ENCODE measurements at places on chromosomes 7 and 10.

DNA sequence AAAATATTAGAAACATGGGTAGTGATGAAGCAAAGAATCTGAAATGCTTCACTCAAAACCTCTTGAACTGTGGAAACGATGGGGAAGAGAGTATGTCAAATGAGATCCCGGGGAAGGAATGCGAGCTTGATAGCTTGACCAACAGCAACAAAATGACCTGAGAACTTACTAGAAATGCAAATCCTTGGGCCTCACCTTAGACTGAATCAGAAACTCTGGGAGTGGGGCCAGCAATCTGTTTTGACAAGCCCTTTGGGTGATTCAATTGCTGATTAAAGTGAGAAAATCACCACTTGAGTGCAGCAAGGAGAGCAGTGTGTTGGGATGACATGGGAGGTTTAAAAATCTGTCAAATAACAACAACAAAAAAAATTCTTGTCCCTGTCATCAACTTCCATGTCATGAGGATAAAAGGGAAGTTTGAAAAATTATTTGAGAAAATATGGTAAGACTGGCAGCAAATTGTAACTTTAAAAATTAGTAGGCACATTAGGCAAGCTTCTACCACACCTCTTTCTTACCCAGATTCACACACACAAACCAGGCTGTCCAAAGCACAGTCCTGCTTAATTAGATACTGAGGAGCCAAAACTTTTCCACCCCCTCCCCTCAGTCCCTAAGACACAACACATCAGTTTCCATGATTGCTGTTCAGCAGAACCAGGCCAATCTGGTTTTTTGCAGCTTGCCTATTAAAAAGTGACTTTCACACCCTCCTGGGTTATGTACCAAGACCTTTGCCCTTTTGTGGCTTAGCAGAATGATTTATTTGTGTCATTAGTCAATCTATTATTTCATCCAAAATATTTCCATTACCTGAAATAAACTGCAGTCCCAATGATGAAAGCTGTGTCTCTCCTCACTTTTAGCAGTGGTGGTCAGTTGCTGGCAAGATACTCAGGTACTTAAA lies 15.6 kb downstream of the CALCR start:
- no peak for DNase-seq

DNA sequence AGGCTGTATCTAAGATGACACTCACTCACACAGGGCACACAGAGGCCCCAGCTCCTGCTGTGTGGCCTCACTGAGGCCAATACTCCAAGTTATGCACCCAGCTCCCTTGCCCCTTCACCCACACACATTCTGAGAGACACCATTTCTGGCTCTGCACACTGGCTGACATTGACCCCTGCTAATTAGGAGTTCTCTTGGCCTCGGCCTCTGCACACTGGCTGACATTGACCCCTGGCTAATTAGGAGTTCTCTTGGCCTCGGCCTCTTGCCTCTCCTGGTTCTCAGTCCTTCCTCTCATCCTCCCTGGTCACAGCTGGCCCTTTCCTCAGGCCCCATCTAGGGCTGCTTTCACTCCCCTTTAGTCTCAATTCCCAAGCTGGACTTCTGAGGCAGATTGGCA lies 97.3 kb downstream of the GRID1 start:
- DNase-seq, result no peak

DNA sequence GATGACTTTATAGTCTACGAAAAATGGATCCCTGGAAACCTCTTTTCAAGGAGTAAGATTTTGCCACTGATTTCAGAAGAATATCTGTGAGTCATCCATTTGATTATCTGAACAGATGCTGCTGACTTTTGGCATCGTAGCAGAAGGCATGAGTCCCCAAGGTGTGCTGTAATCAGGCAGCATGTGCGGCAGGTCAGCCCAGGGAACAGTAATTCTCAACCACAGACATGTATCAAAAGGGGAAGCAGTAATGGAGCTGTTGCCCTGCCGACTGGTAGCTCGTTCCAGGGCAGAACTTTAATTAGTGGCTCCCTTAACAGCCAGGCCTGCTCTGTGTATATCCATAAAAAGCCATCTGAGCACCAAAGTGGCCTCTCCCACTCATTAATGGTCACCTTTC lies 5.7 kb upstream of the VWC2 start:
- no peak for DNase-seq

DNA sequence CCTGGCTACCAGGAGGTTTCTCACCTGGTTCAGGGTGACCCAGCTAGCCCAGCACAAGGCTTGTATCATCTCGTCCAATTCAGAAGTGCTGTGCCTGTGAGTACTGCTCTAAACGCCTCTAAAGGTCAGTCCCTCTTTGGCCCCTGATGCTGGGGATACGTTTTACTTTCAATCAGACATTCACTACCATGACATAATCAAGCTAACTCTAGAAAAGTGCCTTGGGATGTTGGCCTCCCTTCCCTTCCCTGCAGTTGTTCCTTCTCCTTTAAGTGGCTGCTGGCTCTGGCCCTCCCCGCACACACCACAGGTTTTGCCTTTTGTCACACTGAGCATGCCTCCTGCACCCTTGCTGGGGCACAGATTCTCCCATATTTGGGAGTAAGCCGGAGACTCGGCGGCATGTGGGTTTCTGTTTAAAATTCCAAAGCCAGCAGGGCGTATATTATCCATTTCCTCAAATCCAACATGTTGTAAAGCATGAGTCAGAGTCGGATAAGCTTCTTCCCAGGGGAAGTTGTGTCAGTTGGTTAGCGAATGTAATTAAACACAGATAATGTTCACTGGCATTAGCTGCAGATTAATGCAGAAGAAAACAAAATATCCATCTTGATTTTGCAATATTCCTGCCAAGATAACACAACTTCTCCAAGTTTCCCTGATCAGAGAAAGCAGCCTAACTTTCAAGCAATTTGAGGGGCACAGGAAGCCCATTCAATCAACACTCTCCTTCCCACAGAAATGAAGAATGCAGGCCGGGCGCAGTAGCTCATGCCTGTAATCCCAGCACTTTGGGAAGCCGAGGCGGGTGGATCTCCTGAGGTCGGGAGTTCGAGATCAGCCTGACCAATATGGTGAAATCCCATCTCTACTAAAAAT lies 31.8 kb upstream of the VCL start:
- no peak for DNase-seq

DNA sequence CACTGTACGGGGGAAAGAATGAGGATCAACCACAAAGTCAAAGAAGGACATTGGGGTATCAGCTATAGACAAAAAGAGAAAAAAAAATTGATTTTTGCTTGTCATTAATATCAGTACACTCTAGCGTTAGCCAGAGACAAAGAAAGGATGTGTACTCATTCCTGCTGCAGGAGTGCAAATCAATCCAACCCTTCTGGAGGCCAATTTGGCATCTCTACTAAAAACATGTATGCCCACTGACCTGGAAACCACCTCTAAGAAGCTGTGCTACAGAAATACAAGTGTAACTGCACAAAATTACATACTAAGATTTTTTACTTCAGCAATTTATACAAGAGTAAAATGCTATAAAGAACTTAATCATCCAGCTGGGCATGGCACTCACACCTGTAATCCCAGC lies 13.6 kb downstream of the NSMCE4A start:
- no peak for DNase-seq

GRCh38 chr10:70715853-70716795 lies 43.8 kb downstream of the ADAMTS14 start:
- DNase-seq, result no peak

DNA sequence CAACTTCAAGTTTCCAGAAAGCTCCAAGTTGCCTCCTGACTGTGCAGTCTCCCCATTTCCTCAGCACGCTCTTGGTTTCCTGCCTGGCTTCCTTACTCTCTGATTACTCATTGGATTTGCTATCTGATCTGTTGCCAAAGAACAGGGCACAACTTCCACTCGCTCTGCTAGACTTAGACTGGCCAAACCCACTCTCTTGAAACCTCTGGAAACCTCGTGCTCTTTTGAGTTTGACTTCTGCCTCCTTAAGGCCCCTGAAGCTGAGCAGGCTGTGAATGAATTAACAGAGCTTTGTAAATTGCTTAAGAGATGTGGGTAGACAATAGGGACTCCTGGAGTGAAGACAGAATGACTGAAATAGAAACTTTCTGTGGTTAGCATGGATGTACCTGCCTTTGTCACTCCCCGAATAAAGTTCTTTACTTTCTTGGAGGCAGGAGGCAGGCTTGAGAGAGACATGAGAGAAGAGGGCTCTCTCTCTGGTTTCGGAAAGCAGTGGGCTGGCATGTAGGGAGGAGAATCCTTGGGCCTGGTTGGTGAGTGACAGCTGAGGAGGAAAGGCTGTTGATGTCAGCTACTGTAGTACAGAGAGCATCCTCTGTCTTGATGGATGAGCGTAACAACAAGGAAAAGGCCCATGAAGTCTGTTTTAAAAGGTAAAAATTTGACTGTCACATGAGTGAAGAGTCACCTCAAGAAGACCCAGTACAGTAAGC lies 70.8 kb downstream of the CHN2 start:
- DNase-seq, result no peak

GRCh38 chr10:79202188-79203013 lies 133.6 kb downstream of the ZMIZ1 start:
- DNase-seq, result peak; percentile 38

GRCh38 chr10:125375210-125375609 lies 214.8 kb upstream of the CTBP2 start:
- no peak for DNase-seq

GRCh38 chr7:151626422-151627115 lies 106.9 kb upstream of the RHEB start:
- DNase-seq, result no peak

GRCh38 chr10:97483506-97483905 lies 14.7 kb downstream of the MMS19 start:
- DNase-seq, result no peak

DNA sequence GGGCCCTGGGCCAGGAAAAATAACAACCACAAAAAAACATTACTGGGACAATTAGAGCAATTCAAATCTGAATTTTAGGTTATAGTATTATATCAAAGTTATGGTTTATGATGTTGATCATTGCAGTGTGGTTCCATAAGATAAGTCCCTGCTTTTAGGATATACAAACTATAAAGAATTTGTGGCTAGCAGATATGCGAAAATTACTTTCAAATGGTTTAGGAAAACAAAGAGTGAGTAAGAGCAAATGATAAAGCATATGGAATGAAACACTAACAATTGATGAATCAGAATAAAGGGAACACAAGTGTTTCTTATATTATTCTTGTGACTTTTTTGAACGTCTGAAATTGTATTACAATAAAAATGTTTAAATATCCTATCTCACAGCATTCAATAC lies 64.4 kb upstream of the HECTD2 start:
- no peak for DNase-seq

- DNase-seq, result peak; percentile 34
These were observed 125.4 kb upstream of the TARP start for GRCh38 chr7:38398725-38399321.

GRCh38 chr10:11581213-11581612 lies 30.2 kb downstream of the USP6NL start:
- DNase-seq, result no peak

DNA sequence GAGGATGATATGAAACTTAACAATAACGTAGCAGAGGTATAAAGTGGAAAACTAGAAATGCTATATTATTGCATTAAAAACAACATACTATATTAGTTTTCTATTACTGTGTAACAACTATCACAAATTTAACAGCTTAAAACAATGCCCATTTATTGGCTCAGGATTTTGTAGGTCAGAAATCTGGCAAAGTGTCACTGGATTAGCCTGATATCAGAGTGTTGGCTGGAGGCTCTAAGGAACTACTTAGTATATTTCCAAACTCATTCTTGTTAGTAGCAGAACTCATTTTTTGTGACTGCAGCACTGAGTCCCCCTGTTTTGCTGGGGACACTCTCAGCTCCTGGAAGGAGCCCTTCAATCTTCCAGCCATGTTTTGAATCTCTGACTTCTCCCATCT lies 306.8 kb downstream of the ETV1 start:
- DNase-seq, result no peak

DNA sequence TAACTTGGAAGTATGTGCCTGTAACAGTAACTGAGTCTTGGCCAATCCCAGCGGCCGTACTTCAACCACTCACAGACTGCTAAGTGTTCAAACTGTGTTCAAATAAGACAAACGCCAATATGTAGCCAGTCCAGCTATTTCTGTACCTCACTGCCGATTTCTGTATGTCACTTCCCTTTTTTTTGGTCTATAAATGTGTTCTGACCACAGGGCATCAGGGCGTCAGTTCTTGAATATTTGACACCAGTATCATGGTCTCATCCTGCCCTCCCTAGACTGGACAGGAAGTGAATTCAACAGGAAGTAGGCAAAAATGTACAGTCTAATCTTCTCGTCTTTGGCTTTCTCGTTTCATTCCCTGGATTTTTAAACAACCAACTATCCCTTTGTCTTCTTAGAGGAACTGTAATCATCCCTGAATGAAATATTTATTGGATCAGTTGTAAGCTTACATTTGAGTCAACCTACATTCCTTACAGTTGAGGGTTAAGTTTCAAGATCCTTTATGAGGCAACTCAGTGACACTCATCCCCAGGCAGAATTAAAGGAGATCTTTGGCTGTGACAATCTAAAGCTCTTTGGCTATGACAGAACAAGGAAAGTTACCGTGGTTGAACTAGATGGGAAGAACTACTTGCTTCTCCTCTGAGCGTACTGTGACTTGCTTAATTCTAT lies 232.7 kb downstream of the NSUN6 start:
- DNase-seq, result no peak

- DNase-seq, result no peak
These were observed 365 bp downstream of the YME1L1 start for GRCh38 chr10:27153845-27154193.

GRCh38 chr10:131901181-131901829 lies 497 bp downstream of the PPP2R2D start:
- DNase-seq, result peak; percentile 51

- no peak for DNase-seq
These were observed 119.1 kb downstream of the NKX6-2 start for GRCh38 chr10:132666705-132667341.

GRCh38 chr7:25732766-25733217 lies 419.2 kb upstream of the NFE2L3 start:
- DNase-seq, result no peak

- no peak for DNase-seq
These were observed 161.1 kb upstream of the SVIL start for GRCh38 chr10:29795850-29796249.

- DNase-seq, result peak; percentile 54
These were observed 3.4 kb downstream of the TACR2 start for GRCh38 chr10:69413221-69413865.

DNA sequence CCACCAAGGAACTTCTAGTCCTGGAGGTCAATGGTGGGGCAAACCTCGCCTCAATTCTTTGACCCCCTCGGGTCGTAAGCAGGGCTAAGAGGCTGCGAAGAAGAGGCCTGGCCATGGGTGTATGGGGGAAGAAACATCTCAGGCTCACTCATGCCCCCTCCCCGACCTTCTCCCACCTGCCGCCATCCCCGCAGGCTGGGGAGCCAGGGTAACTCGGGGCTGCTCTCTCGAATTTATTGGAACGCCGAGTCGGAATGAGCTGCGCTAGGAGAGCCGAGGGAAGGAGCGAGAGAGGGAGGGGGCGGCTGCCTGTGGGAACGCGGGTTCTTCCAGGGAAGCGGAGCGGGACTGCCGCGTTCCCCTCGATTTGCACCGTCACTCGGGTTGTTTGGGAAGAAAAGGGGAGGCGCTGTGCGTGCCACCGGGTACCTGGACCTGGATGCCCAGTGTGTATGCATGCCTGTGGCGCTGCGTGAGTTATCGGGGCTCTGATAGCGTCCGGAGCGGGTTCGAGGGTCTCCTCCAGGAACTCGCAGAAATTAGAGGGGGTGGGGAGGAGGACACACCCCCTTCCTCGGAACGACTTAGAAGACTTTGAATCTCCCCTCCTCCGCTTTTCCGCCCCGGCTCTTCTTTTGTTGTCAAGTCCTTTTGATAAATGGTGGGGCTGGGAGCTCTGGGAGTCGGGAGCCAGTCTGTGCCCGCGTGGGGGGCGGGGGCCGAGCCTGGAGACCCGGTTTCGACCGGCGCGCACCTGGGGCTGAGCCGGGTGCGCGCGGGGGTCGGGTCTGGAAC lies 1.8 kb upstream of the ZNF503 start:
- no peak for DNase-seq

GRCh38 chr10:78436706-78437406 lies 403.2 kb downstream of the RPS24 start:
- DNase-seq, result no peak

Data from hematopoietic multipotent progenitor cell treated with erythropoietin and hydrocortisone succinate and interleukin-3 and kit ligand, for 15 days (in vitro differentiated cells).